Astrocyte of the hippocampus (primary cell): ENCODE measurements at places on chromosomes 1 and 21.

DNA sequence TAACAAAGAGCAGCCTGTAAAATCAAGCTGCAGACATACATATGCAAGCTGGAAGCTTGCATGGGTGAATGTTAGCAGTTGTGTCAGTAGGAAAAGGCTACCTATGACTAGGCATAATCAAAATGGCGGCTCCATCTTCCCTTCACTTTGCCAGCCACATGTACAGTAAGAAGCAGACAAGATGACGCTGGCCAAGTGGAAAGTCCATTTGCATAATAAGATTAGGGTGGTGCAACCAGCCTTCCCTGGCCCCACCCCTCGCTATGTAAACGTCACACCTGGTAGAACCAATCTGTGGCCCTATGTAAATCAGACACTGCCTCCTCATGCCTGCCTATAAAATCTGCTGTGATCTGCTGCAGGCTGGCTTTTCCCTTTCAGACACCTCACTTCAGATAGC is 171.9 kb upstream of the USP25 start:
- no peak for DNase-seq

GRCh38 chr1:86981482-86982213 is 67.2 kb downstream of the HS2ST1 start:
- no peak for DNase-seq

DNA sequence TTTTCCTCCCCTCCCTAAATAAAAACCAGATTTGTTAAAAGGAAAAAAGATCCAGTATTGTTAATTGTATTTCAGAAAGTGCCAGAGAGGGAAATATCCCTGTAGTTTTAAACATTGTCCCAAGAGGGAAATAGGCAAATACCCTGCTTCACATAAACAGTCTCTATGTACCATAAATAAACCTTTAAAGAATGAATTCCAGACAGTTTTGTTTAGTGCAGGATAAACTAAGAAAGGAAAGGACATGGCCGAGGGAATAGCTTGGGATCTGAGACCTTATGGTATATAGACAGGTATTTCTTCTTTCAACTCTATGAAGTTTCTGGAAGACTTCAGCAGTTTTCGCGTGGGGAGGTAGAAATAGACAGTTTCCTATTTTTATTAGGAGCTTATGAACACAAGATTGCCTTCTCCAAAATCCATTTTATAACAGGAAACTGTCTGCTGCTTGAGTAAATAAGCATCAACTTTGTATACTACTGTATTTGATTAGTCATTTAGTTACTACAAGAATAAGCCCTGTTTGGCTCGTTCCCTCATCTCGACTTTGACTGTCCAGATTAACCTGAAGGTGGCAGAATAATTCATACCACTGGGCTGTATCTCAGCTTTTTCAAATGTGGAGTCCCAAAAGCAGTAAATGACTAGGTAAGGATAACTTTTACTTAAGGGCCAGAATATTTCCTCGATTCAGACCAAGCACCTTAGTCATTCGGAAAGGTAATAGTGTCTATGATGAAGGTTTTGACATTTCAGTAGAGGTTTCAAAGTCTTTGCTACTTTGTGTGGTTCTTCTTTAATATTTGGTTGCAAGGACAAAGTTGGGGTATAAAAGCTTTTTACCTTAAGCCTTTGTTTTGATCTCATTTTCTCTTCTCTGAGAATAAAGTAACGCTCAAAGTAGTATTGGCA is 177.5 kb downstream of the VPS13D start:
- DNase-seq: peak; percentile 69

DNA sequence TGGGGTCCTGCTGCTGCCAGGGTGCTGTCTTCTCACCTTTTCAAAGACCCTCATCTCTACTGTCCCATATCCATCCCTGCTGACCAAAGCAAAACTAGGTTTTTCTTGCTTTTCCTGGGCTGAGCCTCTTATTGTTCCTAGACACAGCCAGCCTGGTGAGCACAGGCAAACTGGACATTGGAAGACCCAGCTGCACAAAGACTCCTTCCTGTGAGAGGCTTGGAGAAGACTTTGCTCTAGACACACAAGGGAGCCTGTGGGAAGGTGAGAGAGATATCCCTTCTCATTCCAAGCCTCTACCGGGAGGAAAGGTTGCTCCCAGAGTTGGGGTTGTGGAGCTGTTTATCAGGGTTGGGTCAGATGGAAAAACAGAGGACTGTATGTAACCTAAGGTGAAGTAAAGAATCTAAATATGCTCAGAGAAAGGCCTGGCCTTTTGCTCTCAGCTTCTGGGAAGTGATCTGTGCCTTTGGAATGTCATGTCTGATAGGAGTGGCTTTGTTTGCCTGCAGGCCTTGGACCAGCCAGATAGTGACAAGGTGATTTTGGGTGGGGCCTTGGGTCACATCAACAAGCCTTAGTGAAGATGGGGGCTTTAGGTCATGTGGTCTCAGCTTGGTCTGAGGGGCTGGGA is 87.6 kb upstream of the RUNX1 start:
- DNase-seq: peak; percentile 80

DNA sequence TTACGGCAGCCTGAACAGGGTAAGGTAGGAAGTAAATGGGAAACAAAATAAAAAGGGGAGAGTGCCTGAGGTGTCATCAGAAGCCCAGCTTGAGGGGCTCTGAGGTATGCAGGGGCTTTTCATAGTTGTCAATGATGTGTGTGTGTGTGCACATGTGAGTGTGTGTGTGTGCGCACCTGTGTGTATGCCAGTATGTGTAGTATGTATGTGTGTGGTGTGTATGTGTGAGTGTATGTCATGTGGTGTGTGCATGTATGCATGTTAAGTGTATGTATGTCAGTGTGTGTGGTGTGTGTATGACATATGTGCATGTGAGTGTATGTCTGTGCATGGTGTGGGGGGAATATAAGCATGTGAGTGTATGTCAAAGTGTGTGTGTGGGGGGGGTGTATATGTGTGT is 184.1 kb downstream of the DSCAM start:
- no peak for DNase-seq

DNA sequence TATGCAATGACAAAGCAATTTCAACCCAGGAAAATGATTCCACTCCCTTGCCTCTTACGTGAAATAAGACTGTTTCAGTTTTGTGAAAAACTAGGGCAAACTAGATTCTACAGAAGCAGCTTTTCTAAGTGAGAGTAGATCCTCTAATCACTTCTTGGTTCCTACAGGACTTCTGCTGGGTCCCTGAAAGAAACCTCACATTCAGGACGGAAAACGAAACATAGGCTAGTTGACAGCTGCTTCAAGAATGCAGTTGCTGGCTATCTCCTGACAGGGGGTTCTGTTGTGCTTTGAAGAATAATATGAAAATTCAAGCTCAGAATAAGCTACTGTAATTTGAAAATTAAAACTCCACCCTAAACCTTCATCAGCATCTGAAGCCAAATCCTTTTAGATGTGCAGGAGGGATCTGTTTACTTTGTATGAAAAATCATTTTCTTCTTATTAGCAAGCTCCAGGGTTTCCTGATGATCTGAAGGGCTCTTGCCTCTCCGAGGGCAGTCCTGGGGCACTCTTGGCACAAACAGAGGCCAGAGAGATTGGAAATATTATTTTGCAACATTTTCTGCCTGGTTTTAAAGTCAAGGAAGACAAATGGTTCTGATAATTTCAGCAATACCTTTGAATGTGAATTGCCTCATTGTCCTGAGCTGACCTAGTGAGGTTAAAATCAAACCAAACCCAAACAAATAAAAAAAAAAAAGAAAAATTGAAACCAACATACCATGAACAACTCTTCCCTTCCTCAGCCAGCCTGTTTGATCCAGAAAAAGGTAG is 55.0 kb downstream of the NTMT2 start:
- no peak for DNase-seq

DNA sequence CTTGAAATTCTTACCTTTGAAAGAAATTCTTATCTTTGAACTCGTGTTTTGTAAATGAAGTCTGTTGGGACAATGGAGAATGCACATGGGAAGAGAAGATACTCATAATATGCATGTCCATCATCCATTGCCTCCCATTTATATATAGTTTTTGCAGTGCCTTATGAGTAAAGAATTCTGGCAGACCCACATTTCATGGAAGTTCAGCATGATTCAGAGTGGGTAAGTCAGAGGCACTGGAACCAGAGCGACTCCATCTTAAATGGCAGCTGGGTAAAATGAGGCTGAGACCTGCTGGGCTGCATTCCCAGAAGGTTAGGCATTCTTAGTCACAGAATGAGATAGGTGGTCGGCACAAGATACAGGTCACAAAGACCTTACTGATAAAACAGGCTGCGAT is 13.8 kb downstream of the LAX1 start:
- DNase-seq: no peak

GRCh38 chr1:244283772-244284171 is 167.9 kb downstream of the ADSS2 start:
- no peak for DNase-seq

DNA sequence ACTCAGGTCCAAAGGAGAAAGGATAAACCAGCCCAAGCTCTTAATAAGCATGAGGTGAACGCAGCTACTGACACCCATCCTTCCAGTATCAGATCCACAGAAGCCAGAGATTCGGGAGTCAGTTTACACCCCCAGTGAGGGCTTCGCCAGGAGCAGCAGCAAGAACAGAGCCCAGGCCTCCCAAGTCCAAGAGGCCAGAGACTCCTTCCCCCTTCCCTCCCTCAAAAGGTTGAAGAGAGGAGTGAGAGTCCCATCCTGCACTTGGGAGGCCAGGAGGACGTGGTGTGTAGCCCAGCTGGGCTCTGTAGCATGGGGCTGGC is 72.8 kb downstream of the MRPL37 start:
- DNase-seq: no peak

- DNase-seq: no peak
Measured at GRCh38 chr1:31501505-31501904, 74.8 kb upstream of the TINAGL1 start.

GRCh38 chr1:59355361-59355760 is 58.5 kb downstream of the FGGY start:
- DNase-seq: no peak

GRCh38 chr1:75203415-75204277 is 69.5 kb downstream of the LHX8 start:
- peak; percentile 62 for DNase-seq

- DNase-seq: no peak
Measured at GRCh38 chr1:36177589-36178431, 21.9 kb downstream of the MAP7D1 start.

DNA sequence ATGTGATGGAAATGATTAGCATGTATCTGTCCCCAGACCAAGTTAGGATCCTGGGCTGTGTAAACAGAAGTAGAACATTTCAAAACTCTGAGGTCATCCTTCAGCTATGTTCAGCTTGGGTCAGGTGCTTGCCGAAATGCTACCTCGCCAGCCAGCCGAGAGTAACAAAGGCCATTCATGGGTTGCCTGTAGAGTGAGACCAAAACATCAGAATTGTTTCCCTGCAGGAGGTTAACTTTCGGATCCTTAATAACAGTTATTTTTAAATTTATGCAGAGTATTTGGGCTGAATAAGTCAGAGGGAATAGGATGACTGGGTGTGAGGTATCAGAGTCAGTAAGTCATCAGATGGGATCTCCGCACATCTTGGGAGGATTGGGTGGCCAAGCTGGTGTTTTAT is 35.6 kb downstream of the SMYD2 start:
- peak; percentile 89 for DNase-seq

DNA sequence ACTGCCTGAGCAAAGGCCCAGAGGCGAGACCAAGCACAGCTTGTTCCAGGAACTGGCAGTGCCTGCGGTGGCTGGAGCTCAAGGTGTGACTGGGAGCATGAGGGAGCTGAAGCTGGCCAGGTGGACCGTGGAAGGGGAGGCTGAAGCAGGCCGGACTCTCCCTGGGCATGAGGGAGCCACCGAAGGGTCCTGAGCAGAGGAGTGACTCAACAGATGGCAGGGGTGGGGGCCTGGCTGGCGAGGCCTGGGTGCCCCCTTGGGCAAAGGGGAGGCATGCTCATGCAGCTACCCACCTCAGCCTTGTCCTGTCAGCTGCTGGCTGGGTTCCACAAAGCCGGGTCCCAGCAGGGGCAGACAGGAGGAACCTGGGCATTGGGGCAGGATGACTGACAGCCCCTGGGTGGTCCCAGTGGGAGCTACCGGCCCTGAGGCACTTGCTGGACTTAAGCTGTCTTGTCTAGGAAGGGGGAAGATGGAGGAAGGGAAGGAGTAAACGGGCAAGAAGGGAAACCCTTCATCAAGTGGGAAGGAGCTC is 118.9 kb downstream of the LACTBL1 start:
- no peak for DNase-seq

DNA sequence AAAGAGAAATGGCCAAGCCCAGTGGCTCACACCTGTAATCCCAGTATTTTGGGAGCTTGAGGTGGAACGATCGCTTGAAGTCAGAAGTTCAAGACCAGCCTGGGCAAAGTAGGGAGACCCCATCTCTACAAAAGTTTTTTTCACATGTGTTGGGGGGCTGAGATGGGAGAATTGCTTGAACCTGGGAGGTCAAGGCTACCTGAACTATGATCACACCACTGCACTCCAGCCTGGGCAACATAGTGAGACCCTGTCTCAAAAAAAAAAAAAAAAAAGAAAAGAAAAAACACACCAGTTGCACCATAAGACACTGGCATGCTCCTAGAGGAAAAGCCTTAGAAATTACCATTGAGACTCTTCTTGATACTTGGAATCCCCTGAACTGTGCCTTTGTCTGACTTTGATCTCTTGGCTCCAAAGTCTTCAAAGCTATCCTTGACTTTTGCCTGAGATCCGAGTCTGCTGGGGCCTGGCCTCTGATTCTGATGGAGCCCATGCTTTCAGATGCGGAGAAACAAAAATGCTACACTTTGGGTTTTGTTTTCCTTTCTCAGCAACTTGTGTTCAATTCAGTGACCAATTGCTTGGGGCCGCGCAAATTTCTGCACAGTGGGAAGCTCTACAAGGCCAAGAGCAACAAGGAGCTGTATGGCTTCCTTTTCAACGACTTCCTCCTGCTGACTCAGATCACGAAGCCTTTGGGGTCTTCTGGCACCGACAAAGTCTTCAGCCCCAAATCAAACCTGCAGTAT is 33.7 kb downstream of the ATP5PO start:
- peak; percentile 46 for DNase-seq

GRCh38 chr1:107683683-107684082 is 281.3 kb downstream of the VAV3 start:
- DNase-seq: no peak

GRCh38 chr1:230429067-230429735 is 3.1 kb upstream of the PGBD5 start:
- no peak for DNase-seq

GRCh38 chr1:204975568-204976235 is 67.3 kb upstream of the CNTN2 start:
- DNase-seq: peak; percentile 71

- no peak for DNase-seq
Measured at GRCh38 chr1:89557956-89558355, 33.3 kb downstream of the LRRC8B start.

DNA sequence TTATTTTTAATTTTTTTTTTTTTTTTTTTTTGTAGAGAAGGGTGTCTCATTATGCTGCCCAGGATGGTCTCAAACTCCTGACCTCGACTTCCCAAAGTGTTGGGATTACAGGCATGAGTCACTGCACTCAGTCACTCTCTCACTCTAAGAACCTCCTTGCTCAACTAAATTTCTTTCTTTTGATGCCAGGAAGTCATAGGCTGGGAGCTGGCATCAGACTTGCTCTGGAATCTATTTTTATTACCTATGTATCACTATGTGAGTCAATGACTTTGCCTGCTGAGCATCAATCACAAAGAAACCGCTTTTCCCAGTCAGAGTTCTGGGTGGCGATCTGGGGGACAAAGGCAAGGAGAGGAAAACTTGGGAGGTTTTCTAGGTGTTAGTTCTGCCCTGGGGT is 35.5 kb upstream of the PARP1 start:
- peak; percentile 70 for DNase-seq
